Endothelial cell (in vitro differentiated cells): ENCODE measurements at places on chromosomes 3 and 15. TPM values are rescaled to one million over a fixed set of nuclear protein-coding genes. Genes with fewer than 3 reads are reported as not detected.

Gene MINAR1
- total RNA-seq: 5.3 TPM

Gene IL20RB
- total RNA-seq: 2.9 TPM

Gene SCAPER
- 18.1 TPM for total RNA-seq

Gene TMEM212
- total RNA-seq: not detected

Gene NEO1
- total RNA-seq: 140 TPM

Gene CHRNA7
- 2.3 TPM for total RNA-seq

Gene HMG20A
- total RNA-seq: 111 TPM

DNA sequence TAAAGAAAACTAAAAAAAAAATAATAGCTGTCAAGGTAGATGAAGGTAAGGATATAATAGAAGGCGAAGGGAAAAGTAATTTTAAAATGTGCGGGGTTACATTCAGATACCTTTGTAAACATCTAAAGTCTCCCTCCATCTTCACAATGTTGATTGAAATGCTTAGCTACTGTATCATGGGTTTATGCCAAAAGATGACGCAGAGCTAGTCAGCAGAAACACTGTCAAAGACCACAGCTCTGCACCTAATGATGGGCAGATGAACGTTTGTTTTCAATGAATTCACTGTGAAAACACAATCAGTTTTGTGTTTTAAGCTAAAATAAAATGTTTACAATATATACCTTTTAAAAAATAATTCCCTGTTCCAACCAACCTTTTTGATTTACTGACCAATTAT is 61.2 kb downstream of the RFTN1 start:
- no peak for DNase-seq

GRCh38 chr15:36591536-36592411 is 12.3 kb downstream of the CDIN1 start:
- DNase-seq: no peak

DNA sequence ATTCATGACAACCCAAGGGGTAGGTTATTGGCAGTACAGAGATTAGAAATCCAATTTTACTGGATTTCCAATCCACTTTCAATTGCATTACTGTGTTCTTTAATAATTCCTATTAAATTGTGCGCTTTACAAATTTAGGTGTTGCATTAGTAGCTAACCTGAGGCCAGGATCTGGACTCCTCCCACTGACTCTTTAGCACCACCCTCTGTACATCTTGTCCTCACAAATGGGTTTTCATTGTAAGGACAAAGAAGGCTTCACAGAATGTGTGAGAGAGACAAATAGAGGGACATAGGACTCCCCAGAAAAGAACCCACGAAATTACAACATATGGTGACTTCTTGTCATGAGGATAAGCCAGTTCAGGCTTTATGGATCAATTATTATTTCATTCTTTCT is 643.1 kb upstream of the NAALADL2 start:
- DNase-seq: no peak

DNA sequence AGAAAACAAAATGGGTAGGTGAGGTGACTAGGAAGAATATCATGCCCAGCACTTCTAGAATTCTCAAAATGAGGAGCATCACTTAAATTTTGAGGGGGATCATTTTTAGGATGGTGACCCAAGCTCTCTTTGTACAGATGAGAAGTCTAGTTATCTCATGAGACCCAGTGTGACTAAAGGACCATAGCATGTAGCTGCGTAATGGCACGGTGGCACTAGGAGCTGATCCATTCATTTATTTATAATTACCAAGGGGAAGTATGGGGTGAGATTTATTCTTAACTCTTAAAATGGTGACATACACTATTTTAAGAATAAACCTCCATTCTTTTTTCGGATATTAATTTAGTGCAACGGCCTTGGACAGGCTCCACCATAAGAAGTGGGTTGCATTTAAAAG is 8.3 kb downstream of the IQGAP1 start:
- no peak for DNase-seq

DNA sequence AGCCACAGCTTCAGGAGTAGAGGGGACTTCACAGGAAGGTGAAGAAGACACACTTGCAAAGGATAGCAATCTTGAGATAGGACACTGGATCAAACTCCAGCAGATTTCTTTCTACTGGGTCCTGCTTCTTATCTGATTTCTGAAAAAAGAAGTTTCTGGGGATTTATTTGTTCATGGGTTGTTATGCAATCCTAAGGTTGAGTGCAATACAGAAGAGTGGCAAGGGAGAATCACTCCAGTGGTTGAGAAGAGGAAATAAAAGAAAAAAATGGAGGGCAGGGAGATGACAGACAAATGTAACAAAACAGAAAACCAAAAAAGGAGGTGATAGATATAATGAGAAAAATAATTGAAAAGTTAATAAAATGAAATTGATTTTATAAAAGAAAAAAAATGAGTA is 858.3 kb downstream of the TUSC7 start:
- no peak for DNase-seq

- no peak for DNase-seq
Measured at GRCh38 chr15:58710701-58711100, 38.8 kb downstream of the ADAM10 start.

GRCh38 chr3:162996368-162996767 is 1499.8 kb downstream of the OTOL1 start:
- no peak for DNase-seq

Gene IGF1R
- 131 TPM for total RNA-seq

DNA sequence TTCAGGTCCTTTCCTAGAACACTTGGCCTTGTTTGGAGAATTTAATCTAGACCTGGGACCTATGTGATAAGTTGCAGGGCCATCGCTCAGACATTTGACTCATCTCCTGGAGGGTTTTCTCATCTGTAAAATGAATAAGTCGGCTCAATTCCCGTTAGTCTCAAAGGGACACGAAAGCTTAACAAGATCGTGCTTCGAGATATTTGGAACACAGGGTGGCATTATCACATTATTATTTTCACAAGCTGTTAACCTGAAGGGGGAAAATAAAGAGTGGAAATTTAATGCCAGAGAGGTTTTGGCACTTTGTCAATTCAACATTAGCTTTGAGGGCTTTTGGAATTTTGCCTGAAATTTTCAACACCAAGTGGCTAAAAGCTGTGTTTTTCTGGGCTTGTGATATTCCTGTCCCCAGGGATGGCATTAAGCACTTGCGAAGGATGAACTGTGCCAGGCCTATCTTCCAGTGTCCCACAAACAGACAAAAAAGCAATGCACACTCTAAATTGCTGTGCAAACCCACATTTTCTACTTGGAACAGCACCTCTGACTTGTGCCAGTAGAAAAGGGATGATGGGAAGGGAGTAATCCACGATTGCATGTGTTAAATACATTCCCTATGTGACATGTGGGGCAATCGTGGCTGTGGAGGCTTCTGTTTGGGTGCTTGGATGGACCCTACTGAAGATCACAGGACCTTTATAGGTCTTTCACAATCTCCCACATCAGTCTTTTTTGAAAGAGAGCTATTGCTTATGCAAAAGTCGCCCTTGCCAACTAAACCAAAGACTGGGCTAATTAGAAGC is 478.7 kb downstream of the MFSD1 start:
- no peak for DNase-seq

- DNase-seq: no peak
Measured at GRCh38 chr3:175940881-175941280, 1081.7 kb downstream of the NAALADL2 start.

DNA sequence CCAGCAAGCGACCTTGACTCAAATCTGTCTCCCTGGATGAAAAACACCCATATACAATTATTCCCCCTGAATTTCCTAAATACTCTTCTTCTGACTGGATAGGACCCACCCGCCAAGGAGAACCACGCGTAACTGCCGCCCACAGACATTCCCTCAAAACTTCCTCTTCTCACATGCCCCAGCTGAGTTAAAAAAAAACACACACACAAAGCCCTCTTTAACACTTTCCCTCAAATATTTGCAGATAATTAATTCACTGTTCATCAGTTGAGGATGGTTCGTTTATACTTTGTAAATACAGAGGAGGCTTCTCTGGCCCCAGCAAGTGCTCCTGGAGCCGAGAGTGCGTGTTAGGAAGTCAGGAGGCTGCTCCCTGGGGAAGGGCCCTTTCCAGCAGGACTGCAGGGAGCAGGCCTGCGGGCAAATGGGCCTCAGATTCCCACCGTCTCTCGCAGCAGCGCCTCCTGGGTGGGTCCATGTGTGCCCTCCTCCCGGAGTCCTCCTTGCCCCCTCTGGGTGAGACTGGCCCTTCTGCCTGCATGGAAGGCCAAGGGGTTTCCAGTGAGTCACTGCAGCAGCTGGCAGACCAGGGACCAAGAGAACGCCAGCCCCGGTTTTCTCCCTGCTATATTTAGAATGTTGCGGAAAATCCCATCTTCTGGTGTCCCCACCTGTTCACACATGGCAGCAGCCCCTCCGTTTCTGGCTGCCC is 46.8 kb downstream of the MGLL start:
- no peak for DNase-seq

Gene AHSG
- not detected for total RNA-seq

DNA sequence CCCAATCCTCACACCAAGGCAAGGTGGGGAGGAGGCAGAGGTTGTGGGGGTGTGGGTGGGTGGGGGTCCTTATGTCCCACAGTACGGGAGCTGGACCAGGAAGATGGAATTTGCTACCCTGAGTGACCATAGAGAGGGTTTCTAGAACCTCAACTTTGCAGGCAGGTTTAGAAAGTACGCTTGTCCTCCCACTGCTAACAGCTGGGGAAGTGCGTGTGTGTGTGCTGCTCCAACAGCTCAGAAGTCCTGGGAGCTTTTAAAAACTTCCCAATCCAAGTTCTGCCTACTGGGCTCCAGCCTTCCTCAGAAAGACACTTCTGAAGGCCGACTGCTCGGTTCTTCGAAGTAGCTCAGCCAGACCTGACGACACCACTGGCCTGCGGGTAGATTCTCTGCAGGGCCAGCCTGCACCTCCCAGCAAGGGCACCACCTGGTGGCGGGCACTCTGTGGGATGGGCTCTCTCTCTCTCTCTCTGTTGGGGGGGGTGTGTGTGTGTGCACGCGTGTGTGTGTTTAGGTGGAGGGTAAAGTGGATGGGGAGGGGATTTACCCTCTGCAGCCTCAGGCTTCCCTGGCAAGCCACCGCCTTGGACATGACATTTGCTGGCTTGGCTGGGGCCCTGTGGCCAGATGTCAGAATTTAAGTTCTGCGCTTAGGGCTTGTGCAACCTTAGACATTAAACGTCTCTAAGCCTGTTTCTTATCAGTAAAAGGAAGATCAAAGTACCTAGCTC is 15.6 kb downstream of the TMEM158 start:
- peak; percentile 81 for DNase-seq

- DNase-seq: peak; percentile 85
Measured at GRCh38 chr15:53586799-53587198, 172.7 kb downstream of the WDR72 start.

GRCh38 chr3:10432931-10433330 is 72.5 kb downstream of the ATP2B2 start:
- DNase-seq: no peak

Gene SAXO2
- 2.0 TPM for total RNA-seq

DNA sequence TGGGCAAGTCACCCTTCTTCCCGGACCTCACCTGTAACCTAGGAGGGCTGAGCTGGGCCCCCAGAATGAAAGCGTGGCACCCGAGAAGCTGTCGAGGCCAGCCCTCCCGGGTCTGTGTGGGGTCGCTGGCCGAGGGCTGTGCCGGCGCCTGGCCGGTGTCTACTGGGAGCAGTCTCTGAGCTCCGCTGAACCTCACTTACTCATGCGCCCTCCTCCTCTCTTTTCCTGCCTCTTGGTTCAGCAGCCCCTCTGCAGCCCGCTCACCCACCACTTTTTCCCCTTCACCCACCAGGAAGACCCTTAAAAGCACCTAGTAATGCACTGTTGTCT is 419 bp downstream of the HYKK start:
- DNase-seq: no peak

Gene ZNF80
- not detected for total RNA-seq

- no peak for DNase-seq
Measured at GRCh38 chr3:132317229-132317948, at the start of gene ACP3. Gene ACP3 (plus strand): TSS chr3:132317407. CDS start chr3:132317457, 50 bp downstream.

GRCh38 chr3:158531334-158531733 is 39.7 kb upstream of the MLF1 start:
- no peak for DNase-seq

Gene AMT
- total RNA-seq: 11.9 TPM

- DNase-seq: no peak
Measured at GRCh38 chr15:68493629-68494028, 61.7 kb upstream of the ITGA11 start.

GRCh38 chr15:71647487-71647808 is 162.9 kb upstream of the NR2E3 start:
- no peak for DNase-seq

DNA sequence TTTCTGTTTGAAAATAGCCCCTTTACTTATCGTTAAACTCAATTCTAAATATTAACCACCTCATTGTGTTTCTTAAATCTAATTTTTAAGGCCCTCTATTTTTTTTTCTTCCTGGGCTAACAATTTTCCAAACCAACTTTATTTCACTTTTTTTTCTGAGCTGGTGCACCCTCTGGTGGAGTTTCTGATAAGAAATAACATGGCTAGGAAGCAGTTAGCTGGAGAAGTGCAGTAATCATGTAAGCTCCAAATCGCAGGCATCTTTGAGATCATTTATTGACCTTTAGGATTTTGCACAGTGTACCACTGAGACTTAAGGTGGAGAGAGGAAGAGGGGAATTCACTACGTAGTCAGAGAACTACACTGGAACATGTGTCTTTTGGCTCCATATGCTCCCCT is 6.4 kb downstream of the TMEM207 start:
- no peak for DNase-seq

Gene TEX55
- not detected for total RNA-seq

Gene KCTD6
- total RNA-seq: 11.9 TPM

Gene GOLGA6A
- total RNA-seq: 0.85 TPM

Gene ZCWPW2
- total RNA-seq: 0.80 TPM
